ENCODE measurements at places on chromosomes 6 and 20. TPM values are rescaled to one million over a fixed set of nuclear protein-coding genes. Genes with fewer than 3 reads are reported as not detected.

Gene MLN
- total RNA-seq = not detected

Gene NOTCH4
- 0.43 TPM for total RNA-seq

Gene IGF2R
- 58.2 TPM for total RNA-seq

Gene AVP
- total RNA-seq = not detected

Measured in activated T-cell treated with anti-CD3 and anti-CD28 coated beads, Interleukin-2, amount 50 U/mL, for 4 hours (primary cell).